ENCODE measurements at places on chromosomes 16 and 17. TPM values are rescaled to one million over a fixed set of nuclear protein-coding genes. Genes with fewer than 3 reads are reported as not detected.

GNG13 gene
- not detected for total RNA-seq

MTHFSD gene
- total RNA-seq = 16.9 TPM

CPNE7 gene
- total RNA-seq = 3.2 TPM

ICAM2 gene
- 743 TPM for total RNA-seq

CLDN7 gene
- 12.9 TPM for total RNA-seq

CAPNS2 gene
- total RNA-seq = 0.97 TPM

C16orf92 gene
- total RNA-seq = not detected

CES5A gene
- total RNA-seq = not detected

ACSM2A gene
- not detected for total RNA-seq

CCL7 gene
- total RNA-seq = 1.3 TPM

CSH2 gene
- total RNA-seq = not detected

AGRP gene
- not detected for total RNA-seq

Measured in epithelial cell of umbilical artery (primary cell).